ENCODE measurements at places on chromosomes 4 and X.

GRCh38 chrX:40083120-40083978, 14.4 kb downstream of the BCOR start:
- DNase-seq: no peak

GRCh38 chr4:184416913-184417734, 57.2 kb downstream of the IRF2 start:
- no peak for DNase-seq

DNA sequence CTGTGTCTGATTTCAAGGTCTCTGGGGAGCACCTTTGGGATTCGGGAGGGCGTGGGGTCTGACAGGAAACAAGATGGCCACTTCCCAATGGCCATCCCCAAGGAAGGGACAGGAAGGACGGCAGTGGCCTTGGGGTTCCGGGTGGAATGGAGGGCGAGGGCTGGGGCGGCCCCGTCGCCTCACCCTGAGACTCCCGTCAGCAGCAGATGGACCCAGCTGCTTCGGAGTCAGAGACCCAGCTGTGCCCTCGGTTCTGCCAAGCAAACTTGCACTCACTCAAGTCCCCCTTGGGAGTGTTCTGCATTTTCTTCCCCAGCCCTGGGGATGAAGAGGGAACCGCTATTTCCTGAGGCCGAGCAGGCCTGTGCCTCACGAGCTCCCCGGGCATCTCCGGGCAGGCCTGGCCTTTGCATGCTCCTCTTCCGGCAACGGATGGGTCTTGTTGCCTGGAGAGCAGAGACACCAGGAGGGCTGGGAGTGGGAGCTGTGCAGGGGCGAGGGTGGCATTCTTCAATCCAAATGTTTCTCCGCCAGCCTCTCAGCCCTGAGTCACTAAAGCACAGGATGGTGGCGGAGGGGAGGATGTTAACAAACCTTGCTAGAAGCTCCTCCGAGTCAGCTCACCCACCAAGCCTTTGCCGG, 6.8 kb upstream of the DUSP9 start:
- DNase-seq: no peak

DNA sequence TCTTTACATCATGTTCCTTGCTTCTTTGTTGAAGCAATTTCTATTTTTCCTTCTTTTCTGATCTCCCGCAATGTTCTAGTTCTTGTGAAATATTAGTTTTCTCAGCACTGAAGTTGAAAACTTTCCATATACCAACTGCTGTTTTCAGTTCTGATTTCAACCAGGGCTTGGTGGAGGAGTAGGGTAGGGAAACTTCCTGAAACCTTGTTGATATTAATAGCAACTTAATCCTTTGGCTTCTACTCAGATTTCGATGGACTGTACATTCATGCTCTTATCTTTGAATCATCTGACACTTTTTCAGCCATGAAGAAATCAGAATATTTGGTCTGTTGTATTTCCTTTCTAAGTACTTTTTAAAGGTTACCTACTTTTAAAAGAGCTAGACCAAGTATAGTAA, 315.8 kb downstream of the RPA4 start:
- DNase-seq: no peak

GRCh38 chr4:184192933-184193332, 24.7 kb downstream of the ENPP6 start:
- no peak for DNase-seq

GRCh38 chrX:94908171-94908570, 1234.2 kb downstream of the FAM133A start:
- DNase-seq: no peak

- no peak for DNase-seq
These were observed 164.0 kb downstream of the PRKX start for GRCh38 chrX:3549411-3549911.

- DNase-seq: no peak
These were observed 7.6 kb downstream of the KLF3 start for GRCh38 chr4:38671592-38671940.

GRCh38 chrX:134885336-134886001, 105.3 kb upstream of the SMIM10 start:
- no peak for DNase-seq

All from epithelial cell of prostate (primary cell).